ENCODE measurements at places on chromosomes 1 and 21. TPM values are rescaled to one million over a fixed set of nuclear protein-coding genes. Genes with fewer than 3 reads are reported as not detected.

DNA sequence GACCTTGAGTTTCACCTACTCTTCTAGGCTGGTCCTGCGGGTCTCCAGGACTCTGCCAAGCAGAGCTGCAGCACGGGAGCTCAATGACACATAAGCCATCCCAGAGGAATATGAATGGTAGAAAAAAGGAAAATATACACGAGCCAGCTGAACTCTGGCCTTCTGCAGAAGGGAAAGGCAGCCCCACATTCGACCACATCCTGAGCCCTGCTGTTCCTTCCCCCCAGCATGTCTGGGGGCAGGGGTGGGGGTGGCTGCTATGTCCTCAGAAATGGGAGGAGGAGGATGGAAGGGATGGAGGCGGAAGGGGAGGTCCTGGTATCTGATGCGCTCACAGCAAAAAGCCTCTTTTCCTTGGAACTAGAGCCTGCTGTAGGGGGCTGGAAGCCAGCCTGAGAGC is 12.1 kb upstream of the KDF1 start:
- no peak for DNase-seq

PRDX6 gene
- 355 TPM for polyA plus RNA-seq

DNA sequence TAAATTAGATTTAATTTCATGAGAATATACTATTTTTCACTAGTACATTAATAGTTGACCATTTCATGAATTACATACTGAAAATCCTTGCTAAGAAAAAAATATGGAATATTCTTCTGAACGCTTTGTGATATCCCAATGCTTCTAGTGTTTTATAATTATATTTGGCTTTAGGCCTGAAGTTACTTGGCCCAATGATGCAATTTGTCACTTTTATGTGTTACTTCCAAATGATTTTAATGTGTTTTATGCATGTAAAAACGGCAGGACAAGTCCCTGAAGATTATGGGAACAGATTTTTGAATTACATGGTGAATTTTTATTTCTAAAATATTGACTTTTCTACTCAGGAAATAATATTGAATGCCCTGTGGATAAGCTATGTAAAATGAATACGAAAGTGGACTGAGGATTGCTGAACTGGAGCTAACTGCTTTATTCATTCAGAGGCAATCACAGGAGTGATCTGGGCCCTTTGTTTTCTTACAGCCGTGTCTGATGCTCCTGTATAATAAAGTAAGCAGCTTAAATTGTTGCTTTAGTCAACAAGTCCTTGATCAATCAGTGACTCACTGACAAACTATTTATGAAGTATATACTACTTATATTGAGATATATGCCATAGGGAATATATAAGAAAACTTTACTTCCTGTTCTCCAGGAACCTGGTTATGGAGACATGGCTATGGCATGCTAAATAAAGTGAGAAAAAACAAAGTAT is 543.0 kb upstream of the RGS18 start:
- DNase-seq, result no peak

- no peak for DNase-seq
These were observed 126.9 kb upstream of the LMO4 start for GRCh38 chr1:87201768-87202167.

CNIH3 gene
- polyA plus RNA-seq, result 9.6 TPM

GRCh38 chr1:192689459-192689858 is 53.5 kb downstream of the RGS13 start:
- no peak for DNase-seq

GRCh38 chr21:43771698-43772424 is 4.2 kb downstream of the CSTB start:
- no peak for DNase-seq

- no peak for DNase-seq
These were observed 43.2 kb downstream of the CAPN8 start for GRCh38 chr1:223622132-223622842.

RSPH1 gene
- polyA plus RNA-seq, result 15.3 TPM

DNA sequence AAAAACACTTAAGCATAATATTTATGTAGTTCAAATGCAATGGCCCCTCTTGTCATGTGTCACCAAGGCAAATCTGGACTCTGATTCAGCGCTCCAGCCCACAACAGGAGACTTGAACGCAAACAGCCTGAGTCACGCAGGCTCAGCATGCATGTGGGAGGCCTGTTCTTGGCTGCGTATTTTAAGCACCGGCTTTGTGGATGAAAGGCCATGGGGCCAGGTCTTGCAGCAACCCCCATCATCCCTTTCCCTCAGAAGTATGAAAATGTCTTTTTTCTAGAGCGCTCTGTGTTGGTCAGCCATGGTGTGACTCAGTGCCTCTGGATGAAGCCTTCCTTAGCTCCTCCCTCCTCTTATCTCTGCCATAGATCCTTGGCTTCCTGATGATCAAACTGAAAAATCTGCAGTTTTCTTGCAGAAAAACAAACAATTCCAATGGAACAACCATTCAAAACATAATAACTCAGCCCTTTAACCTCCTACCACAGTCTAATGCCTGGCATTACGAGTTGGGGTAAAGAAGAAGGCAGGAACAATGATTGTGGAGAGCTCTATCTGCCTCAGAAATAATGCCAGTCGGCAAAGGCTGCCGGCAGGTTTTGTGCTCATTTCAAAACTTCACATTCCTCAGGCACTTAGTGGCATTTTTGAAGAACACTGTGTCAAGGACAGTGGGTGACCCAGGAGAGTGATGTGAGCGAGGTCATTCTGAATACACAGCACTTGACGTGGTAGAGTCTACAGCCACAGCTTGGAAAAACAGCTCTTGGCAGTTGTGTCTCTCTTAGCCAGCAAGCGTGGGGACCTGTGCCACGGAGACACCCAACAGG is 167.5 kb downstream of the CLIC6 start:
- no peak for DNase-seq

DNA sequence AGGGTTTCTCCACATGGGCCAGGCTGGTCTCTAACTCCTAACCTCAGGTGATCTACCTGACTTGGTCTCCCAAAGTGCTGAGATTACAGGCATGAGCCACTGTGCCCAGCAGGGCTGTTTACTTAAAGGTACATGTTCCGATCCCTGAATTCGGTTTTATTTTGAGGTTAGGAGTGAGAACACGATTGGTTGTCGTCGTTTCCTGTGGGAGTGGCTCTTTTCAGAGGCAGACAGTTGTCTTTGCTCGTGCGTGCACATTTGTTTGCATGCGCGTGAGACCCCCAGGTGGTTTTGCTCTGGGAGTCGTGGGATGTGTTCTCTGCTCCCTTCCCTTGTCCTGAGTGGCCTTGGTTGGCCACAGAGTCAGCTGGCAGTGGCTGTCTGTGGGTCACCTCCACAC is 60.2 kb downstream of the SKI start:
- no peak for DNase-seq

OR2T2 gene
- not detected for polyA plus RNA-seq

DNA sequence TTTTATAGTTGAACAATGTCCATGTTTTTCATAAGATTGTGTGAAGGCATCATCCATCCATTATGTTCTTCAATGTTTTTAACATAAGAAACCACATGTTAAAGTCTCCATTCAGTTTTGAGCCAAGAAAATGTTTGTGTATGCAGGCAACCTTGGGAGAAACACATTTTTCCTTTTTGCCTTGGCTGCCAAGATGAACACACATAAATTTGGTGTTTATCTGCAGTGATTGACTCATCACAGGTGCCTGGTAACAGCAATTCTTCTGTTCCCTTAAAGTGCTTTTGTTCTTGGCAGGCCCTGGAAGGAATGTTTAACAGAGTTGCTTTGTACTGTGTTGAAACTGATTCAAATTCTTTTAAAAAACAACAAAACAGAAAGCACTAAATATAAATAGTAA is 709.9 kb upstream of the ADGRL4 start:
- no peak for DNase-seq

DIO1 gene
- polyA plus RNA-seq, result 5.6 TPM

DNA sequence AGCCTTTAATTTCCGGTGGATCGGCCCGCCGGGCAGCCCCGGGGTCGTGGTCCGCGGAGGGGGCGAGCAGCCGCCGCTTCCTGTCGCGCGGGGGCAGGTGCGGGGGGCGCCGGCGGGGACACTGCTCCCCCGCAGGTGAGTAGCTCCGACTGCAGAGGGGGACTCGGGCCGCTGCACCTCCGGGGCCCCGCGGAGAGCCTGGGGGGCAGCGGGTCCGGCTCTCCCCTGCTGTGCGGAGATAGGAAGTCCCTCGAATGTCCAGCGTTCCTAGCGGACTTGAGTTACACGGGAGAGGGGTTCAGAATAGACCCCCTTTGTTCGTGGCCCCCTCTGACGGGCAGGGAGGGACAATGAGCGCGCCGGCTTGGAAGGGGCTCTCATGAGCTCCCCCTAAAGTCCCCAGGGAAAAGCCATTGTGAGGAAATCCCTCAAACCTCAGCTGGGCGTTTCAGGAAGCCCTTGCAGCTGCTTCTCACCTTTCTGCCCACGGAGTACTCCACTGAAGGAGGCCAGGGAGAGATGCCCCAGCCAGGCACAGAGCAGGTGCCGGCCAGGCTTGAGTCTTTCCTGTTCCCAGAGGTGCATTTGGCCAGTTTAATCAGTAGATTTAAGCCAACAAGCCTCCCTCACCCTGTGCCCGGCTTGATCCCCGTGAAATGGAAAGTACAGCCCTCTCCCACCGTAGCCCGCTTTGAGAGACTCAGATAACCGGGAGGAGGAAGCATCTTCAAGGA is 925 bp downstream of the PDE9A start:
- no peak for DNase-seq

SEC16B gene
- polyA plus RNA-seq, result 4.7 TPM

DNA sequence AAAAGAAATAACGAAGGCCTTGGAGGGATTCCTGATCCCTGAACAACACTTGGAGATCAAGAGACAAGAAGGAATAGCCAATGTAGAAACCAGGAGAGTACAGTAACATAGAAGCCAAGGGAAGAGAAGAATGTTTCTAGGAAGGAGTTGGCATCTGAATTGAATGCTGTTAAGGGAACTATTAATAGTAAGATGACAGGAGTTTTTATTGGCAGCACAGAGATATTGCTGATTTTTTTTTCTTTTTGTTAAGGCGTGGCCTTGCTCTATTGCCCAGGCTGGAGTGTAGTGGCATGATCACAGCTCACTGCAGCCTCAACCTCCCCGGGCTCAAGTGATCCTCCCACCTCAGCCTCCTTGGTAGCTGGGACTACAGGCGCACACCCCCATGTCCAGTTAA is 9.6 kb upstream of the SFT2D2 start:
- no peak for DNase-seq

DNA sequence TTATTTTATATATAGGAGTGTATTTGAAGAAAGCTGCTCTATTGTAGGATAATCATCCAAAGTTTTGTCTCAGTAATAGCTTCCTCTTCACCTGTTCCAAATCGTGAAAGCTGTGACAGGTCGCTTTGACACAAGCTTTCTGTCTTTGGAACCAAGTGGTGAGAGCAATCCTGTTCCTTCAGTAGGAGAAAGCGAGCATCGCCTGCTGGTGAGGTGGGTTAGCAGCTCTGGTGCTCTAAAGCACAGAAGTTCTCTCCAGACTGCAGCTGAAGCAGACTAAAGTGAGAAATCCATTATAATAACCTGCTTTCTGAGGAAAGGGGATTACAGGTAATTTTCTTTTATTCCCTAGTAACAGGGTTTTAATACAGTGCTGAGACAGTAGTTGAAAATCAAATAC is 803.8 kb downstream of the ADGRL2 start:
- no peak for DNase-seq

C4BPB gene
- 0.10 TPM for polyA plus RNA-seq

DNA sequence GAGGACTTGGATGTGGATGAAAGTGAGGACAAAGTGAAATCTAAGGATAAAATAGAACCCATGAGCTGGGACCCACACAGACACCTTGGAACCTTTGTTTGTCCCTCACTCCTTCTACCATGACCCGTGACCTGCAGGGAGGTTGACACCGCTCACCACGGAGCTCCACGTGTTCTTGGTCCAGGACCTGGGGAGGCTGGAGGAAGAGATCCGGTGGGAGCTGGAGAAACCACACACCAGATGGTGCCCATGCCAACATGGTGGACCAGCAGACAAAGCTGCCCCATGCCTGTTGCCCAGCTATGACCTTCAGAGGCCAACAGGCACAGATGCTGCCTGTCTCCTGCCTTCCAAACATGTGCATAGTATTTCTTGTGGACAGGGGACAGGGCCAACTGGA is 721.9 kb downstream of the PTPRU start:
- no peak for DNase-seq

DNA sequence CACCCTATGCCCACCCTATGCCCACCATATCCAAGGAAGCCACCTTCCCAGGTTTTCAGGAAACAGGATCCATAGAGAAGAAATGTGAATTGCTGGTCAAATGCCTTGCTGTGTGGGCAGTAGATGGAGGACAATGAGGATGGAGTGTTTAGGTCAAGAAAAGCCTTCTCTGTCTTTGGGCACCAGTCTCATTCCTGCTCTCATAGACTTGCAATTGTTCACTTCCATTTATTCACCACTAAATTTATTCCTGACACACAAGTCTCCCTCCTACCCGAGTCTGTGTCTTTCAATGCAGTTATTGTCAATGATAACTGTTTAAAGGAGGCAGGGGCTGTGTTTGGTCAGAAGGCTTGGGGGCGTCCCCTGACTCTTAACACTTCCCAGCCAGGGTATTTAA is 48.0 kb upstream of the ITPKB start:
- DNase-seq, result no peak

GRCh38 chr21:19011451-19011850 is 607.9 kb upstream of the TMPRSS15 start:
- no peak for DNase-seq

CFHR2 gene
- not detected for polyA plus RNA-seq

- no peak for DNase-seq
These were observed 27.0 kb upstream of the PRELP start for GRCh38 chr1:203448521-203449061.

PLEKHA6 gene
- polyA plus RNA-seq, result 37.8 TPM

- DNase-seq, result no peak
These were observed 70.2 kb upstream of the ERRFI1 start for GRCh38 chr1:8096105-8097011.

- DNase-seq, result no peak
These were observed 120.5 kb upstream of the HMGB4 start for GRCh38 chr1:33743221-33743998.

DNA sequence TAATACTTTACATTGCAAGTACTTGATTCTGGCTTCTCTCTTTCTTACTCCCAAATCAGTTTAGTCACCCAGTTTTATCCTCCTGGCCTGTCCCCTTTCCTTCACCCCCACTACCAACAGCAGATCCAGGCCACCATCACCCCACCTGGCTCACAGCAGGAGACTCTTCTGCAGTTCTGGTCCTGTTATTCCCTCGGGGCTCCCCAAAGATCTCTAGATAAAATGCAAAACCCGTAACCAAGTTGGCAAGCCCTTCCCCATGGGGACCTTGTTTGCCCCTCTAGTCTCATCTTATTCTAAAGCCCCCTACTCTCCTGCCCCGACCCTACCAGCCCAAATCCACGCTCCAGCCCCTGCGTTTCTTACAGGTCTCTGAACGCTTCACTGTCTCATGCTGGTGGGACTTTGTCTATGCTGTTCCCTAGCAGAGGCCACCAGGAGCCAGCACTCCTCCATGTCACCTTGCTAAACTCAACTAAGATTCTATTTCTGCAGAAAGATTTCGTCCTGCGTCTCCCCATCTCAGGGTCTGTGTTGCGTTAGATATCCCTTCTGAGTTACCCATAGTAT is 4.0 kb downstream of the ABCG1 start:
- no peak for DNase-seq

SLC50A1 gene
- 57.0 TPM for polyA plus RNA-seq

PTPRC gene
- polyA plus RNA-seq, result 5.4 TPM

- no peak for DNase-seq
These were observed 13.3 kb downstream of the GPR157 start for GRCh38 chr1:9115351-9116205.

PAFAH2 gene
- 22.3 TPM for polyA plus RNA-seq
